ENCODE measurements at places on chromosomes 5 and 9.

GRCh38 chr9:88313364-88314220 lies 74.7 kb upstream of the SPIN1 start:
- DNase-seq = no peak

- DNase-seq = no peak
These were observed 1.4 kb downstream of the SNX18 start for GRCh38 chr5:54518818-54519508.

DNA sequence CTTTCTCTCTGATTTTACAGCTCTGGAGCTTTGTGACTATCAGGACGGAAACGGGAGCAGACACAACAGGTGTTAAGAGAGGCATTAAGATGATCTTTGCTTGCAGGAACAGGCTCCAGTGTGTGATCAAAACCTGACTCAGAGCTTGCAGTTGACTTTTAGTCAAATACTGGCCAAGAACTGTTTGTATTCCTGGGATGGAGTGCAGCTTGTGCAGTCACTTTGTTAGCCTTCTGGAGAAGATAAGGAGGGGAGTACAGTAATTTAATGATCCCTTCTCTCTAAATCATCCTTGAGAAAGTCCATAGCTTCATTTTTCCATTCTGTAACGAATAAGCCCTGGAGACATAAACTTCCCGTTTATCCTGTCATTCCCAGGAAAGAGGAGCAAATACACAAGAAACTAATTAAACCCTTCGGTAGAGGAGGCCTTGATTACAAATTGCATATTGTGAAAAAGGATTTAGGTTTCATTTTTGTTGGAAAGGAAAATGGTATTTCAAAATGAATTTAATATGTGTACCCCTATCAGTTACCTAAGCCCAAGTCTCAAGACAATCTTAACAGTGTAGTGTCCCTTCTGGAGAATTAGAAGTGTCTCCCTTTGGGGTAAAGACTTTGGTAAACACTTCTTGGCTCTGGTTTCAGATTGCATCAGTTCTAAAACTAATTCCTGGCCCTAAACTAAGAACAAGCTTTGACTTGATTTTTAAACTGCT lies 3.1 kb upstream of the STOM start:
- DNase-seq = no peak

- no peak for DNase-seq
These were observed 21.1 kb downstream of the RGMB start for GRCh38 chr5:98794414-98795080.

DNA sequence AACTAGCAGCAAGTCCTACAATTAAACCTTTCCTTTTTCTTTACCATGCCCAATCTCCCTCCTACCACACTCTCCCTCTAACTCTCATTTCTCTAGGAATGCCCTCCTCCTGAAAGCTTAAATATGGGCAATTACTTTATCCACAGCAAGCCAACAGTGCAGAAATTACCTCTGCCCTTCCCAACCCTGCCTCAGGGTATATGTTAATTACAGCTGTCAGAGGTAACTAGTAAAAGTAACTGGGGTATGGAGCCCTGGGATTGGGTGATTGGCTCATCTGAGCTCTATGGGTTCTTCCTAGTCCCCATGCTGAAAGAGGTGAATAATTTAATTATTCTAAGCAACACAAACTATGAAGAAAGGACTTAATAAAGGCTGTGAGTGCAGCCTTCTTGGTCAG lies 478.9 kb upstream of the NMUR2 start:
- DNase-seq = no peak

- no peak for DNase-seq
These were observed 175.9 kb downstream of the MAN2A1 start for GRCh38 chr5:109865637-109866036.

DNA sequence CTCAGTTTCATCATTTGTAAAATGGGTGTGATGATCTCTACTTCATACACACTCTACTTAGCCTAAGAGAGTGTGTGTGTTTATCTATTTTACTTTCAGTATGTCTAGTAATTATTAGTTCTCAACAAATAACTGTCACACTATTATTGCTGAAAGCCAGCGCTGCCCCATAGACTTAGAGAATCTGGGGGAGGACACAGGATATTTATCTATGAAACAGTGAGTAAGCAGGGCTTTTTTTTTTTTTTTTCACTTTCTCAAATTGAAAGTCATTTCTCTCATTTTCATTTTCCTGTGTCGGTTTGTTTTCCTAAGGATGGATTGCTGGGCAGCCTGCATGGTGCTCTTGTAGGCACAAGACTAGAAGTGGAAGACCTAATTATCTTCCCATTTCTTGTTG lies 248.4 kb upstream of the RPS23 start:
- no peak for DNase-seq

GRCh38 chr5:38445374-38446028 lies 110.9 kb downstream of the LIFR start:
- DNase-seq = no peak

DNA sequence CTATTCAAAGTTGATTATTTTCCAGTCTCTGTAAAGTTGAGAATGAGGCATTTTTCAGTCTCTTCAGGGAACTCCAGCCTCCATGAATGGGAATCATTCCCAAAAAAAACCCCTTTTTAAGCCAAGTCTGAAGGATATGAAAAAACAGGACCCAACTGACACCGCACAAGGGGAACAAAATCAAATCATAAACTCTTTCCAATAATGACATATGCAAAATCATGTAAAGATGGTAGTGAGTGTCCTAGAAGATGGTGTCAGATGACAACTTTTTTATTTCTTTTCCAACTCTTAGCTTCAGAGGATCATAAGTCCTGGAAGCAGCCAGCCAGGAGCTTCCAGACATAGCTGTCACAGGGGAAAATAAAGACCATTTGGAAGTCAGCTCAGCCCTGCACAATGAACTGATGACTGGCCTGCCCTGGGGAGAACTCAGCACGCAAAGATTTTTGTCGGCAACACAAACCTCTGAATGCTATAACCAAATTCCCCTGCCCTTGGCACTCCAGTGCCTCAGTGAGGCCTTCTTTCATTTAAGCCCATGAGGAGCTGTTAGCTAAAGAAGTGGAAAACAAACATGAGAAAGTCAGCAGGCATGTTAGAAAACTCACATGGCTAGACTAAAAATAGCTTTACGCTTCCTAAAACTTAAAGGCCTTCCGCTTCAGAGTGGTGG lies 85.4 kb downstream of the SLC1A3 start:
- DNase-seq = no peak

DNA sequence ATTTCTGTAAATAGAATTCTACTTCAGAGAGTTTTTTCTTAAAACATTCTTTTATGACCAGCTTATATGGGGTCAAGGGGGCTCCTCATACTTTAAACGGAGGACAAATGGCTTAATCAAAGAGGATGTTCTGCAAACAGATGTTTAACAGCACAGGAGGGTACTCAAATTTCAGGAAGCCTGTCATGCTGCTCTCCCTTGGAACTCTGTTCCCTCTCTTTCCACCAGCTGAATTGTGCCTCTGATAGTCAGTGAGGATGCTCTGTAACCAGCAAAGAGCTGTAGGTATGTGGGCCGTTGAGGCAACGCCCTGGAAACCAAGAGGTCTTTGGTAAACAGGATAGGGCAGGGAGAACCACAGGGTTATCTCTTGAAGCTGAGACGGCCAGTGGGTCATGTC lies 161.1 kb downstream of the C5orf15 start:
- DNase-seq = no peak

DNA sequence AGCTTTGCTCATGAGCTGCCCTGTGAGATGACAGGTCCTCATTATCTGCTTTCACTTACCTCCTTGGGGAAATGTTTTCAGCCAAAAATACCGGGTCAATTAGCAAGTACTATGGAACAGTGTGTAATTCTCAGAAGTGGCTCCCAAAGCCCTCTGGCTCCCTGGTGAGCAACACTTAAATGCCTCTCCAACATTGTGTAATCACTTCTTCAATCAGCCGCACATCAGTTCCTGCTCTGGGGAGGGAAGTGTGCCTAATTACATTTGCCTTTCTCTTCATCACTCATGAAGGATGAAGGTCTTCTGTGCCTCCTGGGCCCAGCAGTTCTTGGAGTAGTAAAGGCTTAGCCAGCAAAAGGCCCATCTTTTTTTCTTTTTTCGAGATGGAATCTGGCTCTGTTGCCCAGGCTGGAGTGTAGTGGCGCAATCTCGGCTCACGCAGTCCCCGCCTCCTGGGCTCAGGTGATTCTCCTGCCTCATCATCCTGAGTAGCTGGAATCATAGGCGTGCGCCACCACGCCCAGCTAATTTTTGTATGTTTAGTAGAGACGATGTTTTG lies 23.1 kb downstream of the NIM1K start:
- no peak for DNase-seq

DNA sequence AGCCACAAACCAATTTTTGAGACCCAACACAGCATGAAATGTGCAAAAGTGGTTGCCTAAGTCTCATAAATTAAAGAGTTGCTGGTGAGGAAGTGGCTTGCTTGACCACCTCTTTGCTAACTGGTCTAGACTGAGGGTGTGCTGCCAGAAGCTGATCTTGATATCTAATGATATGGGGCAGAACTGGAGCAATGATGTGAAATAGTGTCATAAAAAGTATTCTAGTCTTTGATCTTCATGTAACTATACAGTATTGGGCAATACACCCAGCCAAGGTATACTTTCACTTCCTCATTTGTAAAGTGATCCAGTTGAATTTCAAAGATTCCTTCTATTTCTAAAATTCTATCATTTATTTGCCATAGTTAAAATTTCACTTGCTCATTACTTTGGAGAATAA lies 5.9 kb upstream of the YTHDC2 start:
- DNase-seq = no peak

GRCh38 chr5:156339139-156339841 lies 12.3 kb downstream of the SGCD start:
- DNase-seq = no peak

DNA sequence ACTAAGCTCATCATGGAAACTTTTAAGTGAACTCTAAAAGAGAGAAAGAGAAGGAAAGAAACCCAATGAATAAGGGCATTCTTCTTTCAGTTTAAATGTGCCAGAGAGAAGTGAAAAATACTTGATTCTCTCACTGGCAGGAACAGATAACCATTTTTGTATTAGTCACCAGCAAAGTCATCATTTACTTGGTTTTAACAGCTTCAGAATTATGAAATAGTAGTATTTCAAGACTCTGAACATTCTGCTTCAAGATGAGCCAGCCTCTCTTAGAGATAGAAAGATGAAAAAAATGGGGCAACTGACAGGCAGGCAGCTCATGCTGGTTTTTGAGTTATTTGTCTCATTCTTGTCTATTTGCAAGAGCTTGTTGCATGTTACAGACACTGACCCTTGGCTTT lies 103.5 kb downstream of the GCNT1 start:
- no peak for DNase-seq

GRCh38 chr9:73923796-73924195 lies 573.3 kb upstream of the RORB start:
- no peak for DNase-seq

DNA sequence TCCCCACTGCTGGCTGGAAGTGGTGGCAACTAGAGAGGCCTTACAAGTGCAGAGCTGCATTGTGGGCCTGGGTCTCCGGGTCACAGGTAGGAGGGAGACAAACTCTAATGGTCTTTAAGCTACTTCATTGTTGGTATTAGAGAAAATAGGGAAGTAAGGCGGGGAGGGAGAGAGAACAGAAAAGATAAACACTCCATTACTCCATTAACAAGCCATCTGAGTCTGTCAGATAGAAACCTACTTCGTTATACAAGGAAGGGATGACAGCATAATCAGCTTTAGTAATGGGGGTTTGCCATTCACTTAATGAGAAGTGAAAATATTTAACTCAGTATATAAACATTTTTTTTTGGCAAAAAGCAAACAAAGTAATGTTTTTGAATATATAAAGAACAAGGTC lies 107.4 kb downstream of the TLE1 start:
- DNase-seq = no peak

- no peak for DNase-seq
These were observed 325.7 kb upstream of the WWC1 start for GRCh38 chr5:167965710-167966109.

- DNase-seq = no peak
These were observed 247.6 kb upstream of the IRX4 start for GRCh38 chr5:2130361-2130760.

GRCh38 chr9:28651050-28651722 lies 1077.9 kb upstream of the C9orf72 start:
- DNase-seq = no peak

- no peak for DNase-seq
These were observed 102.6 kb downstream of the ADAMTS2 start for GRCh38 chr5:179242676-179243075.
